ENCODE measurements at places on chromosomes 5 and 9.

- DNase-seq = no peak
Observed at GRCh38 chr5:10304932-10305331, 2.8 kb downstream of the CMBL start.

DNA sequence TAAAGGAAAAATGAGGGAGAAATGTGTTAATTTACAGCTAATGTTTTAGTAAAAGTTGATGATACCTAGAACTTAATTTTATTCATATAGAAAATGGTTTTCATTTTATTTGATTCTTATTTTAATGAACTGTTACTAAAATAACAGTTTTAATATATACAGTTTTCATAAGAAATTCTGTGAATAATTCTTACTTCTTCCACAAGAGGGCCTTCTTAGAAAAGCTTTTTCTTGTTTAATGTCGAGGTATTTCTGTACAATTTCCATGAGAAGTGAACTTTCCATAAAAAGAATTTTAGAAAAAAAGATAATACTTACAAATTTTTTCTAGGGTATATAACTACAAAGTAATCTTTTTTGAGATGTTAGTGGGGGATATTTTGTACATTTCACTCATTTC, 73.9 kb downstream of the KLF9 start:
- no peak for DNase-seq

DNA sequence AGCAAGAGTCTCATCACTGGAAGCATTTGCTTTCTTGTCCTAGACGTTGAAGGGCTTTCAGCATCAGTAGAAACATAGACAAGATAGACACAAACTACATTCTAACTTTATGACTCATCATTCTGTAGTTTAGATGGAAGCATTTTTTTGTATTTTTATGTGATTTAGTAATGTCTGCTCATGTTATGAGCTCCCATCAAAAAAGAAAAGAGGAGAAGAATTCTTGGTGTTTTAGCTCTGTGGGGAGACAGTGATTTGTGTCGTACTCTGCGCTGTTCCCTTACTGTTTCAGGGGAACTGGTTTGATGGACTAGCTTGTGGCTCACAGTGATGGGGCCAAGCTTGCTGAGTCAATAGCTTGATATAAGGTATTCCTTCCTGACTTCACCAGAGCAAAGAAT, 159.2 kb upstream of the WWC1 start:
- no peak for DNase-seq

DNA sequence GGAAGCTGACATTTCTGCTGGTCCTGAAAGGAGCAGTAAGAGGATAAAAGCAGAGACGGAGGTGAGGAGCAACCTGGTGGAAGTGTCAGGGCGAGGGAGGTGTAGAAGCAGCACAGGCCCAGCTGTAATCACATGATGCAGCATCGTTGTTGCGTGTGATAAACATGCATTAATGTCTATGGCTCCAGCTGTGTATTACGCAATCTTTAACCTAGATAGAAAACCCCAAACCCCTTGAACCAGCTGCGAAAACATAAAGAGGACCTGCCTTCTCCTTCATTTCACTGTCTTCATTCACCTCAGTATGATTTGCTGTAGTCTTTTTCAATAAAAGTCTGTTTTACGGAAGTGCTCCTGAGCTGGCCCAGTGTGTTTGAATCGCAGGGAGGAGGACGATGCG, 162.9 kb downstream of the NTRK2 start:
- DNase-seq = no peak
